Hippocampal formation (tissue), 2 donors: ENCODE measurements at places on chromosomes 6 and 20.

DNA sequence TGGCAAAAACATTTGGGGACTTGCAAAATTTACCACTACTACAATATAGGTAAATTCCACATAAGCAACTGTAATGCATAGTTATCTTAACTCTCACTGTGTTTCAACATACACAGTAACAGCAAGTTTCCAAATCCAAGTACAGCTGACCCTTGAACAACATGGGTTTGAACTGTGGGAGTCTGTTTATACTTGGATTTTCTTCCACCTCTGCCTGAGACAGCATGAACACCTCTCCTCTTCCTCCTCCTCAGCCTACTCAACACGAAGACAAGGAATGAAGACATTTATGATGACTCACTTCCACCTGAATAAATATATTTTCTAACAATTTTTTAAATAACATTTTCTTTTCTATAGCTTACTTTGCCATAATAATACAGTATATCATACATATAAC is 25.6 kb downstream of the MAN1A1 start:
- no peak for DNase-seq

- no peak for DNase-seq
These were observed 23.8 kb downstream of the NKX2-2 start for GRCh38 chr20:21490105-21490504.

- no peak for DNase-seq
These were observed 672 bp downstream of the PREX1 start for GRCh38 chr20:48826883-48827771.

DNA sequence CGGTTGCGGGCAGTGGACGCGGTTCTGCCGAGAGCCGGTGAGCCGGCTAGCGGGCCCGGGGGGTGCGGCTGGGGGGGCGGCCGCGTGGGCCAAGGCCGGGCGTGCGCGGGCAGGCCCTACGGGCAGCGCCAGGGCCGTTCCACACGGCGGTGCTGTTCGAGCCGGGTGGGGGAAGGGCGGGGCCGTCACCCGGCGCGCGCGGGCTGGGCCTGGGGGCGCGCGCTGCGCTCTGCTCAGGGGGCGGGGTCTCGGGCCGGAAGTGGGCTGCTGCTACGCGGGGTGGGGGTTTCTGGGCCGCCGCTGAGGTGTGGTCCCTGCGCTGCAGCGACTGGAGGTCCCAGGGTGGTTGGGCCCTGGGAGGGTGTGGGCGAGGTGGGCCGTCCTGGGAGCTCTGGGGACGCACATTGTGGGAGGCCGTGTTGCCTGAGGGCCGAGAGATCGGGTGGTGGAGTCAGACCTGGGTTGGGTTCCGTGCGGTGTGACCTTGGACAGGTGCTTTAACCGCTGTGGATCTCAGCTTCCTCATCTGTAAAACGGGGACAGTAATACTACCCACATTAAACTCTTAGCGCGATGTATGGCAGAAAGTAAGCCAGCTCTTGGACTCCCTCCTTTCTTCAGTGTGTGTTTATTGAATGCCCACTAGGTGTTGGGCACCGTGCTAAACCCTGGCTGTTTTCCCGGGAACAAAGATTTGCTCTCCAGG is 391 bp downstream of the MAPRE1 start:
- no peak for DNase-seq

- no peak for DNase-seq
These were observed 214.2 kb downstream of the CDH26 start for GRCh38 chr20:60172346-60172984.

DNA sequence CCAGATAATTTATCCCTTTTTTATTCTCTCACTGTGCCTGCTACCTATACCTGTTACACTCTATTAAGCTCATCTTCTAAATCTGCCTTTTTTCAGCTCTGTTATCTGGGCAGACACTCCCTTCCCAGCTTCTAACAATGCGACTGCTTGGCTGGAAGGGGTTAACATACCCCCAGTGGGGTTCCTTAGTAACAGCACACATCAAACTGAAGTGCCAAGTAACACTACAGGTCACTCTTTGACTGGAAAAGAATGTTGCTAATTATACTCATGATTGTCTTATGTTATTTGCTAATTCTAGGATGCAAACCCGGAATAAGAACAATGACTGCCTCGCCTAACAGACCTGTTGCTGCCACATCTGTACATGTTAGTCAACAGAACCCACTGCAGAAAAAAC is 203.5 kb downstream of the EPM2A start:
- DNase-seq = no peak

- no peak for DNase-seq
These were observed 133.4 kb upstream of the TOP1 start for GRCh38 chr20:40895182-40895581.

- no peak for DNase-seq
These were observed 125.0 kb upstream of the JAG1 start for GRCh38 chr20:10798811-10799210.

DNA sequence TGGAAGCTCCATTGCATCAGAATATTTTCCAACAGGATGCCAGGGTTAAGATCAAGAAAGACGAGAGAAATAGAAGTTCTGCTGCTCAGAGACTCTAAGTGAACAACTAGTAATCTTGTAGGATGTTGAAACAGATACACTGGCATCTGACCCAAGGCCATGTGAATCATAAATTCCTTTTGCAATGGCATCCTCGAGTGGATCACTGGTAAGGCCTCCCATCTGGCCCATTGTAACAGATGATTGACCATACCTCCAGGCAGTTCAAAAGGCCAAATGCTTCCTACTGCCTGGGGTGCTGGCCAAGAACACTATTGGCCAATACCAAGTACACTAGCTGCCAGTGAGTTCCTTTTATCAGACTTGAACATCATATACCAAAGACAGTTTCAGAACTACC is 9.9 kb upstream of the SLC17A3 start:
- DNase-seq = no peak

DNA sequence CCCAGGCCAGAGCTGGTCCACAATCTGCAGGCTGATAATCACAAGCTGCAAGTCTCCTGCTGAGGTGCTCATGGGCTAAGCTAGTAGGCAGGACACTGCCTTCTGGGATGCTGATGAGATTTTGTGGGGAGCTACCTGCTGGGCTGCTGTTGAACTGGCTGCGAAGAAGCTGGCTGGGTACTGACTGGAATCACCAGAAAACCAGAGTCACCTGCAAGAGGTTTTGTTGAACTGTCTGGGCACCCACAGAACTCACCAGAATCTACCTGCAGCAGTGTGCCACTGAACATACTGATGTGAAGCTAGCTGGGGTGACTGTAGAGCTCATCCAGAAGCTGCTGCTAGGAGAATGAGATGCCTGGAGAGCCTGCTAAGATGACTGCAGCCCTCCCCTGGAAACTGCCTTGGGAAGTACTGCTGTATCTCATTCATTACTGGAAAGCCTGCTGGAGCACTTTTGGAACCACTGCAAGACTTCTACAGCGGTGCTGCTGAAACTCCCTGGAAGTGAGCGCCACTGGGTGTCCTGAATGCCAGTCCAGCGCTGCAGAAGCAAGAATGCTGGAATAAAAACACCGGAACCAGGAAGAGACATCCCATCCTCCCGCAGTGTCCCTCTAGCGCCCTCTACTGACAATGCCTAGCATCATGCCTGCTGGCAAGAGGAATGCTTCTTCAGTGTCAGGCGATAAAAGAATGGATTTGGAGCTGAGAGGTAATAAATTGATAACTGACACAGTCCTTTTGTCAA is 64.9 kb upstream of the ARHGAP18 start:
- DNase-seq = peak; percentile 62

DNA sequence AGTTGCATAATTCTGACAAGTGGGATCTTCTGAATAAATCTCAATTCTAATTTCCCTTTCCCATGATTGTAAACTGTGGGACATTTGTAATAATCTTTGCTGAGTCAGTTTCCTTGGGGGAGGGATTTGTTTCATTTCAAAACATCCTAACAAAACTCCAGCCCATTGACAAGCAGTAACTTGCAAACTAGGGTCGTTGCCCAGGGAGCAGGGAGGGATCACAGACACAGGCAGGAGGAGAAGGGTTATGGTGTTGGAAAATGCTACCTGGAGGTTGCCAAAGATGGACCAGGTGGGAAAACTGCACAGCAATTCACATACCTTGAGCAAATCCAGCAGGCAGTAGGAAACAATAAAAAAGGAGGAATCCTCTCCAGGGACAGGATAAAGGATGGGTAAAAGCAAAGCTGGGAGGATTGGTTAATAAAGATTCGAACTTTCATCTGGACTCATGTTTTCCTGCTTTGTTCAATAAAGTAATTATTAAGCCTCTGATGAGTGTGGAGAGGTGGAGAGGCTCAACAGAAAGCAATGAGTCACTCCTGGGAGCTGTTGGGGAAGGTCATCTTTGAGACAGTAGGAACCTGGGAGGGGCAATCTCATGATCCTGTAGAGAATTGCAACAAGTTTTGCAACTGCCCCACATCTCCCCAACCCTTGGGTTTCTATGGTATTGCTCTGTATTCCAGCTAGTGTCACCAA is 87.3 kb upstream of the AKIRIN2 start:
- DNase-seq = no peak

DNA sequence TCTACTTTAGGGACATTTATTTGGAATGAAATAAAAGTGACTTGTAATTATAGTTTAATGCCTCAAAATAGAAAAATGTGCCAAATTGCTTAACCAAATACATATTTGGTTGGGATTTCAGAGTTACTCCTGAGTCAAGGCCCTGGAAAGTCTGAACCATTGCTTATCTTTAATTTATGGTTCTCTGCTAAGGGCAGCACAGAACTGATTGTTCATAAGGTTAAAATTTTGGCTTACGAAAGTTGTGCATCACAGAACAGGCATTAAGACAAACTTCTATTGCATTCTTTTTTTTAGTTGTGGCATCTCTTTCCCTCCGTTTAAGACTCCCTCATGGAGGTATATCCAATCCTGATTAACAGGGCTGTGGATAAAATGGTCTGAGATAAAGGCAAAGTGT is 92.2 kb upstream of the TENT5A start:
- DNase-seq = no peak

DNA sequence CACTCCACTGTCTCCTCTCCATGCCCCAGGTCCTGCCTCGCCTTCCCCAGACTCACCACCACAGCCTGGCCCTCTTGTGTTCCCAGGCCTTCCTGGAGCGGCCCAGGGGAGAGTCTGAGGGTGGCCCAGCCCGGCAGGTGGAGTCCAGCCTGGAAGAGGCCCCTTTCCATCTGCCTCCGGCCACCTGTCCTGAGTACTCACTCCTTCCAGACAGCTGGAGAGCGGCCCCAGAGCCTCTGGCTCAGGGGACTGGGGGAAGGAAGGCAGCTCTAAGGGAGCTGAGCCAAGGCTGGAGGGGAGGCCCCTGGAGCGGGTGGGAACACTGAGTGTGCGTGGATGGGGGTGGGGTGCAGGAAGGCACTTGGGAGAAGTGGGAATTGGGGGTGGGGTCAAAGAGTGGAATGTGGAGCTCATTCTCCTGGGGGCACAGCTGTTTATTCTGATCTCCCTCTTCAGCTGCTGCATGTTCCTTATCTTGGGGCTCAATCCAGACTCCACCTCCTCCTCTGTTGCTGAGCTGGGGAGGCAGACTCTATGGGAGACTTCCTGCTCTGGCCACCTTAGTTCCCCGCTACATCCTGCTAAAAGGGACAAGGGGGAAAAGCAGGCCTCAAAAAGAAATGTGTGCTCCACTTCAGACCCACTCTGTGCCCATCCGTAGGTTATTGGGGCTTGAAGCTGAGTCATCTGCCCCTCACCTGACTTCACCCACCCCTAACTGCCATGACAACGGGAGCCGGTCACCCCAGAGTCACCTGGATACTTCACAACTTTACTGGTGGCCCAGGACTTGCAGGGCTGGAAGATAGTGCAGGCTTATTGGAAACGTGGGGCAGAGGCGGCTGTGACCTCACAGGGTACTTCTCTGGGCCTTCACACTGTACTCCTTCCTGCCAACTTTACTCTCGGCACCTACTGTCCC is 19.5 kb upstream of the TAF8 start:
- DNase-seq = no peak

DNA sequence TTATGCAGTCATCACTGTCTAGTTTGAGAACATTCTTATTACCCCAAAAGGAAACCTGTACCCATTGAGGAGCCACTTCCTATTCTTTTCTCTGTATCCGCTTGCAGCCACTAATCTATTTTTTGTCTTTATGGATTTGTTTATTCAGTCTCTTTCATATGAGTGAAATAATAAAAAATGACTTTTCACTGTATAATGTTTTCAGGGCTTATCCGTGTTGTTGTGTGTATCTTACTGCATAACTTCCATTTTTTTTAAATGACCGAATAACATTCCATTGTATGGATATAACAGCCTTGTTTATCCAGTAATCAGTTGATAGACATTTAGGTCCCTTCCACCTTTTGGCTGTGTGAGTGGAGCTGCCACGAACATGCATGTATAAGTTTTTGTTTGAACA is 86.6 kb downstream of the ZFAND3 start:
- no peak for DNase-seq

- no peak for DNase-seq
These were observed 34.2 kb upstream of the MDGA1 start for GRCh38 chr6:37731888-37732287.

- no peak for DNase-seq
These were observed 111.9 kb downstream of the TRIM27 start for GRCh38 chr6:28811873-28812272.

- no peak for DNase-seq
These were observed 143.3 kb downstream of the TAF4 start for GRCh38 chr20:61922411-61922810.

GRCh38 chr20:59817846-59818615 is 115.4 kb downstream of the SYCP2 start:
- DNase-seq = no peak

DNA sequence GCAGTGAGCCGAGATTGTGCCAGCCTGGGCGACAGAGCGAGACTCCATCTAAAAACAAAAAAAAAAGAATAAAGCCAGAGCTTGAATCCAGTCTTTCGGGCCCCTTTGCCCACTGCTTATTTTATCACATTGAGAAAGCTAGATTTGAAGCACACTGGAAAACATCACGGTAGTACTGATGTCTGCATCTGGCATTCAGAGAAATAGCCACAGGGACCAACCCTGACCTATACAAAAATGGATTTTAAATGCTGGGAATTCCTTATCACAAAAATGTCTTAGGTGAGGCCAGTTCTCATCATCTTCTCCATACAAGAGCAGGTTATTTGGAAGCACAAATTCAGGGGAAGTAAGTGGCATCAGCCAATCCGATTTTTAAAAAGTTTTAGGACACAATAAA is 49.5 kb downstream of the SLC35D3 start:
- DNase-seq = no peak

- DNase-seq = no peak
These were observed 190.4 kb downstream of the CDKAL1 start for GRCh38 chr6:20724443-20725190.

- DNase-seq = no peak
These were observed 942.9 kb upstream of the EPHA7 start for GRCh38 chr6:94362061-94362864.

- DNase-seq = no peak
These were observed 11.9 kb upstream of the RBCK1 start for GRCh38 chr20:396252-396618.

GRCh38 chr20:61203320-61203719 is 48.7 kb upstream of the CDH4 start:
- DNase-seq = no peak

GRCh38 chr6:142372348-142372747 is 70.5 kb downstream of the ADGRG6 start:
- no peak for DNase-seq
